ENCODE measurements at places on chromosomes 1 and 21.

GRCh38 chr1:76491737-76492136, 375.5 kb upstream of the ST6GALNAC5 start:
- no peak for DNase-seq

GRCh38 chr1:25807480-25808390, 7.7 kb downstream of the SELENON start:
- peak; percentile 73 for DNase-seq

GRCh38 chr1:159719990-159720389, 5.6 kb upstream of the CRP start:
- no peak for DNase-seq

DNA sequence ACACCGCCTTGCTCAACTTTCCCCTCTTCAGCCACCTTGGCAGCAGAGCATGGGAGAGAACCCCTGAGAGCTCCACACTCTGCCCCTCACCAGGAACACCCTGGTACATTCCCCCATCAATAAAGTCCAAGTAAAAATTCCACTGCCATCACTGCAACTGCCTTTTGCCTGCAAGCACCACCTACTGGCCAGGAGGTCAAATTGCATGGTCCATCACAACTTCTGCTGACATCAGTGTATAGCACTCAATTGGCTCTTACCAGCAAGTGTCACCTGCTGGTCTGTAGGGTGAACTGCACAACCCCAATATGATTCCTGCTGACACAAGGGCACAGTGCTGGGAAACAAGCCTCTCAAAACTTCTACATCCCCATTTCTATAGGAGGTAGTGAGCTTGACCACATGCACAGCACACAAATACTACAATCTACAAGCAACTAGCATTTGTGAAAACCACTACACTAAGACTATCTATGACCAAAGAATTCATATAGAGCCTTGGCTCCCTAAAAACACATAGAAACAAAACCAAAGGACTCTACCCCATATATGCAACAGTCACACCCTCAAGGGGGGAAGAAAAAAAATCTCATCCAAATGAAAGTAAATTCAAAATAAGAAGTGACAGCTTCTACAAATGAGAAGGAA, 69.2 kb downstream of the FASLG start:
- DNase-seq, result peak; percentile 36

DNA sequence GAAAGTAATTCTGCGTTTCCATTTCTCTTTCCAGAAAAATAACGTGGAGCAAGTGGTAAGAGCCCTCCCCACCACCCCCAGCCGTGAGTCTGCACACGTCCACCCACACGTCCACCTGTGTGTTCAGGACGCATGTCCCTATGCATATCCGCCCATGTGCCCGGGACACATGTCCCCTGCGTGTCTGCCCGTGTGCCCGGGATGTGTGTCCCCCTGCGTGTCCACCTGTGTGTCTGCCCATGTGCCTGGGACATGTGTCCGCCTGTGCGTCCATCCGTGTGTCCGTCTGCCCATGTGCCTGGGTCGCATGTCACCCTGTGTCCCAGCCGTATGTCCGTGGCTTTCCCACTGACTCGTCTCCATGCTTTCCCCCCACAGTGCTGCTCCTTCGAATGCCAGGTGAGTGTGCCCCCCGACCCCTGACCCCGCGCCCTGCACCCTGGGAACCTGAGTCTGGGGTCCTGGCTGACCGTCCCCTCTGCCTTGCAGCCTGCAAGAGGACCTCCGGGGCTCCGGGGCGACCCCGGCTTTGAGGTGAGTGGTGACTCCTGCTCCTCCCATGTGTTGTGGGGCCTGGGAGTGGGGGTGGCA, 5.6 kb downstream of the COL6A1 start:
- DNase-seq, result no peak

GRCh38 chr1:239931341-239931740, 160.3 kb upstream of the FMN2 start:
- no peak for DNase-seq

GRCh38 chr1:205102404-205102803, 18.1 kb upstream of the TMEM81 start:
- DNase-seq, result no peak

DNA sequence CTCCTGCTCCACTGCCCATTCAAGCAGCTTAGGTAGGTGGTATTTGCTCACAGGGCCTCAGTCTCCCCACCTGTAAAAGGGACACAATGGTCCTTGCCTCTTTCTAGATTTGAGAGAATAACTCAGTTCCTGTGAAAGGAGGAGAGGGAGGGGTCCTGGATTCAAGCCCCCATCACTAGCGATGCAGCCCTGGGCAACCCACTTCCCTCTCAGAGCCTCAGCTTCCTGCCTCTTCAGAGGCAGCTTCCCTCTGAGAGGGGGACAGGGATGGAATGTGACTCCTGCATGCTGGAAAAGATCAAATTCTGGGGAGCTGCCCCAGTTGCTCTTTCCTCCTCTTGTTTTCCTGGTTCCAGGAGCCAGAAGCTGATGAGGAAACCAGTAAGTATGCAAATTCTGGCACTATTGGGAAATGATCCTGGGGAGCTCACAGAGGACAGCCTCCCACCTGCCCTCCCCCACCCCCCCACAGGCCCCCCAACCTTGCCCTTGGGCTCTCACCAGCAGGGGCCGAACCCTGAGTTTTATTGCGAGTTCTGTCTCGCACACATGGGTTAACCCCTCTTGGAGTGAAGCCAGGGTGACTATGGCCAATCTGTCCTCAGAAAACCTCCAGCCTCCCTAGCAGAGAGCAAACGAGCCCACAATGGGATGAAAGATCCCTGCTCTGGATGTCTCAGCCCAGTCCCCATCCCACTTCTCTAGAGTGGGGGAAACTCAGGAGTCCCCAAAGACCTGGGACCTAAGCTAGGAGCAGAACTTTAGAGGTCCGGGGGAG, 11.7 kb downstream of the ZC3H12A start:
- no peak for DNase-seq

DNA sequence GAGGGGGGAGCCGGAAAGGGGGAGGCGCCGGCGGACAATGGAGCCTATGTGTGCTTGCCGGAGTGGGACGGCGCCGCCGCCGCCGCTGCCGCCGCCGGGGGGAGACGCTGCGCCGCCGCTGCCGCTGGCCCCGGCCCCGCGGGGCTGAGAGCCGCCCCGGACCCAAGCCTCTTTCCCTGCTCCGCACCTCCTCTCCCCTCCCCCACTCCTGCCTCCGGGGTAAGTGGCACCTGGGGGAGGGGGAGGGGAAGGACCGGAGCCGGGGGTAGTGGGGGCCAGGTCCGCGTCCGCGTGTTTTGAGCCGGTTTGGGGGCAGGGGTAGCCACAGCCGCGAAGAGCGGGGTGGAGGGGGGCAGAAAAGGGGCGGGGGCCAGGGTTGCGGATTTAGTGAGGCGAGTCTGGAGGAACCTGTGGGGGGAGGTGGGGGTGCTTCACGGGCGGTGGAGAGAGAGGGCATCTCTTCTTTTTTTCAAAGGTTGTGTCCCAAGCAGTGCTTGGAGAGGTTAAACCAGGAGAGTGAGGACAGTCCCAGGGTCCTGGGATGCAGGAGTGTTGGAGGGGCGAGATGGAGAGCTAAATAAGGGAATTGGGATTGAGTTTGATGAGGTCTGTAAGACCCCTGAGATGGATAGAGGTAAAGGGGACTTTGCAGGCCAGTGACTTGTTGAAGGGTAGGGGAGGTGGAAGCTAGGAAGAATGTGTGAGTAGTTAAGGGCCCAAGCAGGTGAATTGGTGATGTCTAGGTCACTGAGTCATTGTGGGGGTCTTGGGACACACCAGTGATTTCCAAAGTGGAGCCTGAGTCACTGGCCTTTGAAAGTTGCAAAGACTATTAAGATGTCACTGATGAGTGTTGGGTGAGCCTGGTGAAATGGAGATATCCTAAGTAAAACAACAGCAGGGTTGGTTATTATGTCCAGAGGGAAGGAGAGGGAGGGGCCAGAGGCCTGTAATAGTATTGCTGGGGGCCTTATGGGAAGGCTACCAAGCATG, 59.1 kb downstream of the BCL9 start:
- no peak for DNase-seq

GRCh38 chr1:111735858-111736544, 3.2 kb downstream of the INKA2 start:
- DNase-seq, result no peak

DNA sequence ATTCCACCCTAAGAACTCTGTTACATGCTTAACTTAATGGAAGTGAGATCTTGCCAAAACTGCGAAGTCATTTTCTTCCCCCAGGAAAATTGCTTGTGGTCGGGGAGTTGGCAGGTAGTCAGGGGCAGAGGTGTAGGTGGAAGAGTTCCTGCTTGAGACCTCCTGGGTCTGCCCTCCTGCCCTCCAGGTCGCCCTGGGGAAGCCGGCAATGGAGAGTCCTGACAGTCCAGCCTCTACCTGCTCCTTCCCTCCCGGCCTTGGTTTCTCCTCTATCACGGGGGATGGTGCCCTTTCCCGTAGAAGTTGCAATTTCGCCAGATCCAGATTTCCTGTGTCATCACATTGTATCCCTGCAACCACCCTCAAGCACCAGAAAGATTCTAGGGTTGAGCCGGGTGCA, 463.8 kb downstream of the MATN1 start:
- no peak for DNase-seq

DNA sequence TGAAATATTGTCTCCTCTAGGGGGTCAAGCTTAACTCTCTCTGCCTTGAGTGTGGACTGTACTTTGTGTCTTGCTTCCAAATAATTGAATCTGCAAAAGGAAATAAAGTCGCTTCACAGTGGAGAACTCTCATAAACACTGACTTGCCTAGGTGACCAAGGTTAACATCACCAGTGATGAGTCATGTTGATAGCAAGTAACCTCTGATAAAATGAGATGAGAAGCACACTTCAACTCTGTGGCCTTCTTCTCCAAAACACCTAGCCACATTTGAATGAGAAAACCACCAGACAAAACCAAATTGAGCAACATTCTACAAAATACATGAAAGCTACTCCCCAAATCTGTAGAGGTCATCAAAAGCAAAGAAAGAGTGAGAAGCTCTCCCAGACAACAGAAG, 37.6 kb downstream of the PDE4B start:
- DNase-seq, result no peak

DNA sequence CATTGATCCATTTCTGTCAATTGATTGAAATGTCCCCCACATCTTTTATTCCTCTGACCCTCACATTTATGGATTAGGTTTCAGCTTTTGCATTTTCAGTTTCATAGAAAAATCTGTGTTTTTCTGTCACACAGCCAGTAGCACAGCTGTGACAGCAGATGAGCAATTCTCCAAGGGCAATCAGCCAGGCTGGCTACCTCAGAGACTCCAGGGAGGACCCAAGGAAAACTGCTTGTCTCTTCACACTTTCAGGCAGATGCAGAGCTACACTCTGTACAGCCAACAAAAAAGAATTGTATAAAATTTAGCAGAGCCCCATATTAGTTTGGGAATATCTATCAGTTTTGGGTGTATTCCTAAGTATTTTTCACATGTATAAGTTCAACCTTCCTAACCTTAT, 257.2 kb downstream of the LRRC7 start:
- no peak for DNase-seq

- no peak for DNase-seq
These were observed 17.6 kb downstream of the RIT1 start for GRCh38 chr1:155893389-155894142.

DNA sequence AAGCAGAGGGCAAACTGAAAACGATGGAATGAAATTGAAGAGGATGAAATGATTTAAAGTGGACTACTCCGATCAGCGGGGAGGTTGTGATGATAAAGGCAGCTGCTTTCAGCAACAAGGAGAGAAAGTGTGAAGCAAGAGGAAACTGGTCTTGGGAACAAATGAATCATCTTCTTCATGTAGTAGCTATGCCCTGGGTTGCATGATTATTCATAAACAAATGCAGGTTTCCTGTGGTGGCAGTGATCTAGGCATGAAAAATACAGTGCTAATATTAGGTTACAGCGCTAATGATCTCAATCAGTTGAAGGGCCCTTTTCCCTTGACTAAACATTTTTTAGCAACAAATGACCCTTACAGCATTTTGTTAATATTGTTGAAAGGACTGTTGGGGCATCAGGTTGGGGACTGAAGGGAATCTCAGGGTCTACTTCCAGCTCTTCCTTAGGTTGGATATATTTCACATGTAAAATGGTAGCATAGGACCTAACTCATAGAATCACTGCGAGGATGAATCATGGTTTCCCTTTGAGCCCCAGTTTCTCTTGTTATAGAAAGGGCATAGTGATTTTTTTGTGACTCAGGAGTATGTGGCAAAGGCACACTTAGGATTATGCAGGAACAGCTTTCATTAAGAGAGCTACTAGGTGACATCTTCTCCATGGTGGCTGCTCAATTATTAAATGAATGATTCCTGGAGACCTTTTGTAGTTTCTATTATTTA, 1.9 kb upstream of the ZFYVE9 start:
- no peak for DNase-seq

DNA sequence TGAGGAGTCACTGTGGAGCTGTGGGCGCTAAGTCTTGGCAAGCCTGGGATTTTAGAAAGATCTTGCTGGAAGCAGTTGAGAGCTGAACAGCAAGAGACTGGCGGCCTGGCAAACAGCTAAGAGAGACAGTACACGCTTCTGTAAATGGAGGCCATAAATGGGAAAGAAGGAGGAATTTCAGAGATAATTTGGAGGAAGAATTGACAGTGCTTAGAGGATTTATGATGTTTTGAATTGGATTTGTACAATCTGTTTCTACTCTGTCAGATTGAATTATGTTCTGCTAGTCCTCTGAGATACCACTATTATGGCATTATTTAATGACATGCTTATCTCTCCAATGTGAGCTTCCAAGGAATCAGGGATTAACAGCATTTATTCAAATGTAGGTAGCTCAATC, 50.1 kb downstream of the ABCA4 start:
- no peak for DNase-seq

- DNase-seq, result no peak
These were observed 24.7 kb downstream of the KIAA0040 start for GRCh38 chr1:175167861-175168260.

GRCh38 chr21:15992171-15992570, 262.4 kb downstream of the USP25 start:
- no peak for DNase-seq

- DNase-seq, result no peak
These were observed 10.7 kb upstream of the SH3BGRL3 start for GRCh38 chr1:26269198-26269550.

DNA sequence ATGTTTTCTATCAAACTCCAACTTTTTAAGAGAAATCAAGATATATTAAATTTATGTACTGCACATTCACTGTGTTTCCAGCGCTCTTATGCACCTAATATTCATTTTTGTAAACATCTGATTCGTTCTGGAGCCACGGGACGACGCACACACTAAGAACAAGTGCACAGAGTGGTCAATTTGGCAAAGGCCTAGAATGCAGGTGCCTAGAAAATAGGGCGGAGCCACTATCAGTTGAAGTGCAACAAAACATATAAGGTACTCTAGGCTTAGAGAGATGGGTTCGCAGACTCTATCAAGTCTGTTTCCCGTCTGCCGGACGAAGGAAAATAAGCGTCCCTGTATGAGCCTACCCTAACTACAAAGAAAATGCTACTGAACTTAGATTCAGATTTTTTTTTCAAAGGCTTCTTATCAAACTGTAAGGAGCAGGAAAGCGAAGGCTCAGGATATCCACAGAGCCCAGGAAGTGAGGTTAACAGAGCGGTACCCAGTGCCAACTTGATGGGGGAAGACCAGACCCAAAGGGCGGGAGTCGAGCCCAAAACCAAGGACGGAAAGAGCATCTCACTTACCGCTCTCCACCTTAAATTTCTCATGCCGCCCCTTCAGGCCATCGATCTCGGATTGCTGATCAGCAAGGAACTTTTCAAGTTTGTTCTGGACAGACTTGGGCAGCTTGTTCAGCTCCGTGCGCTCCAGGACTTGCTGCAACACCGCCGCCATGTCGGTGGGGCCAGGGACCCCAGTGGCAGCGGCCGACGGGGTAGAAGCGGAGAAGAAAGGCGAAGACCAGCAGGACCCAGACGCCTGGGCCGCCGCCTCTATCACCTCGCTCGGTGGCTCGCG, 526 bp downstream of the TPR start:
- no peak for DNase-seq

All from upper lobe of left lung (tissue), 6 donors.